ENCODE measurements at places on chromosomes 13 and 19.

- peak; percentile 69 for DNase-seq
Observed at GRCh38 chr13:27170516-27171243, 931 bp downstream of the USP12 start.

DNA sequence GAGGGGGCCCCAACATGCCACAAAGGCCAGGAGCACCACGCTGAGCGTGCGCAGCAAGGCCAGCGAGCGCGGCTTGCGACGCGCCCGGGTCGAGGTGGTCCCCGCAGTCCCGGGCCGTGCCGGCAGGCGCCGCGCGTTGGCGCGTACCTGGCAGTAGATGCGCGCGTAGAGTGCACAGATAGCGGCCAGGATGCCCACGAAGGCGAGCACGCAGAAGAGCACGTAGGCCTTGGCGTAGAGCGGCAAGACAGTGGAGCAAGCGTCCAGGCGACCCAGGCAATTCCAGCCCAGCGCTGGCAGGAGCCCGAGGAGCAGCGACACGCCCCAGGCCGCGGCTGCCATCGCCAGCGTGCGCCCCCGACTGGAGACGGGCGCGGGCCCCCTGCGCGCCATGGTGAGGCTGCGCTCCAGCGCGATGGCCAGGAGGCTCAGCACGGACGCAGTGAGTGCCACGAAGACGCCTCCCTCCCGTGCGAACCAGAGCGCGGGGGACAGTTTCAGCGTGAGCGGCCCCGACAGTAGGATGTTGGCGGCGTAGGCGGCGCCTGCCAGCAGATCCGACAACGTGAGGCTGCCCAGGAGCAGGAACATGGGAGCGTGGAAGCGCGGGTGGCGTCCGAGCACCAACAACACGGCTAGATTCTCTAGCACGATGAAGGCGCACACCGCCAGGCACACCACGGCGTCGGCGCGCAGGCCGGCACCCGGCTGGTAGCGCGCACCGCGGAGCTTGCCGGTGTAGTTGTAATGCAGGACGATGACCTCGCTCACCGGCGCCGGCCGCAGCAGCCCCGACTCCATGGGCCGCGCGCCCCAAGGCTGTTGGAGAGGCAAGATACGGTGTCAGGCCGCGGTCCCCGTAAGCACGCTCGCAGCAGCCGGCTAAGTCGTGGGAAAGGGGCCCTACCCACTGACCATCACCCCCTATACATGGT, 2.8 kb downstream of the S1PR5 start:
- DNase-seq, result peak; percentile 67

- DNase-seq, result no peak
Observed at GRCh38 chr13:44718467-44718866, 142.3 kb upstream of the TSC22D1 start.

DNA sequence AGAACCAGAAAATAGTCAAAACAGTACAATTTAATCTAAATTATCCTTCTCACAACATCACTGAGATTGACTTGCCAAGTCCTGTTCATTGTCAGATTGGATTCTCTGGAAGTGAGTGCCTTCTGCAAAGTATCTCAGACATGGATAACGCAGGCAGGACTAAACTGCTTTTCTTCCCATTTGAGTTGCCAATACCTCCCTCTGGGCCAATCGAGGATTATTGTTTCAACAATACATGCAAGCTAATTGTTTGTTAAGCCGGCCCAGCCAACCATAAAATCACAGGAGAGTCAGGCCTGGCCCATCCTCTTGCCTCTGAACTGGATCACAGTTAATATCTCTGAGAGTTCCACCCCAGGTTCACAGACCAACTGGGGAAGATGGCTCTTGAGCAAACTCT, 240.0 kb downstream of the ENOX1 start:
- no peak for DNase-seq

GRCh38 chr13:107788464-107789165, 426.7 kb downstream of the LIG4 start:
- no peak for DNase-seq

DNA sequence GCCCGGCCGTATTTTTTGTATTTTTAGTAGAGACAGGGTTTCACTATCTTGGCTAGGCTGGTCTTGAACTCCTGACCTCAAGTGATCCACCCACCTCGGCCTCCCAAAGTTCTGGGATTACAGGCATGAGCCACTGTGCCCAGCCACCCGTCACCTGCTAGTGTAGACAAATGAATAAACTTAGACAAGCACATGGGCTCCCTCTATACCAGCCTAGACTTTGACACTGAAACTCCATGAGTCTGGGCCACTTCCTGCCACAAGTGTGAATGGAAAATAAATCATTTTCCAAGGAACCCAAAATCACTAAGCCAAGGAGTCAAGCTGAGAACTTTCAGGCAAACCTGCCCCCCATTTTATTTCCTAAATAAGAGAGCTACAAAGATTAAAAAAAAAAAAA, 27.0 kb upstream of the TPT1 start:
- DNase-seq, result no peak

- DNase-seq, result no peak
Observed at GRCh38 chr19:18500799-18501198, 21.1 kb downstream of the ELL start.

GRCh38 chr13:26837997-26838396, 77.4 kb upstream of the GPR12 start:
- no peak for DNase-seq

- no peak for DNase-seq
Observed at GRCh38 chr13:30725326-30726085, 9.8 kb upstream of the ALOX5AP start.

DNA sequence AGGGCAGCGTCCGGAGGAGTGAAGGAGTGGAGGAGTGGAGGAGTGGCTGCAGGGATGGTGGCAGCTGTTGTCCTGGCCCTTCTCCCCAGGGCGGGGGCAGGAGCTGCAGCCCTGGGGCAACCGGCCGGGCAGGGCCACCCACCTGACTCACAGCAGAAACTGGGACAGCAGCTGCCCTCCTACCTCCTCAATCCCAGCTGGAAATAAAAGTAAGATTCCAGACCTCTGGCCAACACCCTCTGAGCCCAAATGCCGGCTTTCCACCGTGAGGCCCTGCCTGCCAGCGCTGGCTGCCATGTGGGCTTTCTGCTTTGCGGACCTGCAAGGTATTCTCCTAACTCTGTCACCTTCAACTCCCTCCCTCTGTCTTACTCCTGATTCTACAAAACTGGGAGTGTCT, 3.3 kb upstream of the CLPP start:
- DNase-seq, result no peak

- DNase-seq, result no peak
Observed at GRCh38 chr13:98975822-98976261, 2.0 kb downstream of the DOCK9 start.

DNA sequence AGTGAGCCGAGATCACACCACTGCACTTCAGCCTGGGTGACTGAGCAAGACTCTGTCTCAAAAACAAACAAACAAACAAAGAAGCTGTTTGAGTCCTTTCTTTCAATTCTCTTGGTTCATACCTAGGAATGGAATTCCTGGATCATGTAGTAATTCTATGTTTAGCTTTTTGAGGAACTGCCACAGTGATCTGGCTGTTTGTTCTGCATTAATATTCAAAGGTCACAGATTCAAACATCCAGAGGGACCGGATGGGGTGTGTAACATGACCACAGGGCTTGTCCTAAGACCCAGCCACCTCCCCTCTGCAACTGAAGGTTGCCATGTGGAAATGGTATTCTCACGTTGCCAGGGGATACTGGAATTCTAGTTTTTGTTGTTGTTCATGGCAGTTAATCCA, 10.2 kb downstream of the COLGALT1 start:
- DNase-seq, result no peak

DNA sequence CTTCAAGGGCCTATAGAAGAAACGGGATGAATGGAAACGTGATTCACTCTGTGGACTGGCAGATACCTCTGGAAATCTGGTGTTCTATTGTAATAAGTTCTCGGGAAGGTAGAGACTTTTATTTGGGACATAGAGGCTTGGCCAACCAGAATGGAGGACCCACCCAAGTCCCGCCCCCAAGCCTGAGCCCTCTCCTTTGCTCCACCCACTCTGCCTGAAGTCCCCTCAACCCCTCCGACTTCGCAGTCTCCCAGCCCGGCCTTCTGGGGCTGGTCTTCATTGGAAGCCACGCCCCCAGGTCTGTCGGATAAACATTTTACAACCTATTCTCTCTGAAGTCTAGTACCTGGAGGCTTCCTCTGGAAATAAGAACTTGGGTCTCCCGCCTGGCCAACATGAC, 16.9 kb downstream of the FBXL12 start:
- DNase-seq, result no peak

DNA sequence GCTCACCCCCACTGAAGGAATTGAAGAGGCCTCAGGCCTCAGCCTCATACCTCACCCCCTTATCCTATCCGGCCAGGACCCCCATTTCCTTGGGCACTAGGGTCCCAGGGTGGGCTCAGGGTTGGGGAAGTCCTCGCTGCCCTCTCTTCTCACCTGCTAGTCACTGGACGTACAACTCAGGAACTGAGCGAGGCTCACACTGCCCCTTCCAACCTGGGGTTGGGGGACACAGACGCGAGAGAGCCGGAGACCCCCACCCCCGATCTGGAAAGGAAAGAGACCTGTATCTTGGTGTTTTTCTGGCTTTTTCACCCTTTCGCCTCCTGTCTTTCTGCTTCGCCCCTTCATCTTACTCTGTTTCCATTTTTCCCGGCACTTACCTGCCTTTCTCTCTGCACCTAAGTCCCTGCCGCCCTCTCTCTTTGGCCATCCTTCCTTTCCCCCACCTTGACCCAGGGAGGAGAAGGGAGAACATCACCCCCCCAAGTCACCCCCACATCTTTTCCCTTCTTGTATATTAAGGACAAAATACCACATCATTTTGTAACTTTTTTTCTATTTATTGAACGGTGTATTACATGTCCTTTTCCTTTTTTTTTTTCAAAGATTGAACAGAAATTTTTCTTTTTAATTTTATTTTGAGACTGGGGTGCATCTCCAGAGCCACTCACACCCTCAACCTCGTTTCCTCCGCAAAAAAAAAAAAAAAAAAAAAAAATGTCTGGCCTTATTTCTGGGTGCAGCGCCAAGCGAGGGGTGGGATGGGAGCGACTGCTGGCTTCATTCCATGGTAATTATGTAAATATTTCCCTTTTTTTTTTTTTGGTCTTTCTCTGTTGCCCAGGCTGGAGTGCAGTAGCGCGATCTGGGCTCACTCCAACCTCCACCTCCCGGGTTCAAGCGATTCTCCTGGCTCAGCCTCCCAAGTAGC, 36.6 kb downstream of the ZSWIM4 start:
- no peak for DNase-seq

DNA sequence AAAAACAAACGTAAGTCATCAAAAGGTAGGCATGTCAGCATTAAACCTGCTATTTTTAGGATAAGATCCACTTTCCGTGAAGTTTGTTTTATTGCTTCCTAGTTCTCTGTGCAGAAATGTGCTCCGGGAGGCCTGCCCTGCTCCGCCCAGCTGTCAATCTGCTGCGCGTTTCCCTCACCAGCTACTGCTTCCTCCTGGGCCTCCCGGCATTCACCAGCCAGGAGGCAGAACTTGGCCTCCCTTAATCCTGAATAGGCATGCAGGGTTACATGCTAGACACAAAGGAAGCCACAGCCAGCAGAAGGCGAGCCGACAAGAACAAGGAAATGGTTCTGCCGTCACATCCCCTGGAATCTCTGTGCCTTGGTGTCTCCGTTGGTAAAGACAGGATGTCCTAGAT, 386.2 kb downstream of the IRS2 start:
- no peak for DNase-seq

DNA sequence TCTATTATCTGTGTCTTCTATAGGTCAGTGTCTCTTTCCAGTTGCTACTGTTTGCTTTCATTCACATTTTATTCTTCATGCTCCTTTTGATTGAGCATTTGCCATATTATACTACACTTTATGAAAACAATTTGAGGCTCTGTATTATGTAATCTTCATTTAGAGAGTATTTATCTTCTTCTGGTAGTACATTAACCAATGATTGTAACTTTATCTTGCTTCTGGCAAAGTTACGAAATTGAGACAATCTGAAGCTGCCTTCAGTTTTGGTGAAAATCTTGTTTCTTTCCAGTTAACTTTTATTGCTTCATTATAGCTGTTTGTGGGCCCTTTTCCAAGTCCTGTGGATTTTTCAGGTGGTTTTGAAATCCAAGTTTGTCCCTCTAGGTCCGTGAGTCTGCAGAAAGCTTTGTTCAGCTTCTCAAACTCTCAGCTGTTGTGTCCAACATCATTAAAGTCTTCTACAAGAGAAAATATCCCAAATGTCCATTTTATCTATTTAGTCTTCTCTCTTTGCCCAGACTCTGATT, 1255.4 kb upstream of the SPRY2 start:
- DNase-seq, result no peak

DNA sequence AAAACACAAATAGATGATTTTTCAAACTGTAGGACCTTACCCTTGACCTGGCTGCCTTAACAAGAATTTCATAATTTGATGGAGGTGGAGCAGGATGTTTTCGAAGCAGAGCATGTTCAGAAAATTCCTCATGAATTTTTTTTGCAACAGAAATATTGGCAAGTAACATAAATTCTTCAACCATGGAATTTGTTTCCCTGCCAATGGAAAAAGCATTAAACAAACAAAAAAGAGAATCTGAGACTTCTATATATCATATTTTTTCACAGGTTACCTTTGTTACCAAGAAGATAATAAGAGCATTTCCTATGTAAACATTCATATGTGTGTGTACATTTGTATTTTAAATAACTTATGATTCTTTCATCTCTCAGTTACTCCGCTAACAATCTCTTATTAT, 18.3 kb downstream of the DIS3 start:
- no peak for DNase-seq

DNA sequence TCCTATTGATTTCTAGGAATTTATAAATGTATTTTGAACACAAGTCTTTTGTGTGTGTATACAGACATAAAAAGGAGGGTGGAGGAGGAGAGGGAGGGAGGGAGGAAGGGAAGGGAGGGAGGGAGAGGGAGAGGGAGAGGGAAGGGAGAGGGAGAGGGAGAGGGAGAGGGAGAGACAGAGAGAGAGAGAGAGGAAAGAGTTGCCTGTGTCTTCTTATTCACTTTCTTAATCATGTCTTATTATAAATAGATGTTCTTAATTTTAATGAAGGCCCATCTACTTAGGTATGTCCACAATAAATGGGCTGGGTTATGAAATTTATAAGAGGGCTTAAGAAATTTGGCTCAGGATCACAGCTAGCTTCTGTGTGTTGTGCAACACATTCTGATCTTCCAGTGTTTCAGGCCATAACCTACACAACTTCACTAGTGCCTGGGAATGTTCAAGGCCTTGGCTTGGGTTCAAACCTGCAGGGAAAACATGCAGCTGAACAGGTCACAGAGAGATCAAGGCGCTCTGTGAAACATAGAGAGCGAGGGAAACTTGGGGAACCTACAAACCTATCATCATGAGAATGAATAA, 39.3 kb downstream of the ZNF45 start:
- no peak for DNase-seq

GRCh38 chr13:29165840-29166239, 345.7 kb downstream of the MTUS2 start:
- DNase-seq, result no peak

DNA sequence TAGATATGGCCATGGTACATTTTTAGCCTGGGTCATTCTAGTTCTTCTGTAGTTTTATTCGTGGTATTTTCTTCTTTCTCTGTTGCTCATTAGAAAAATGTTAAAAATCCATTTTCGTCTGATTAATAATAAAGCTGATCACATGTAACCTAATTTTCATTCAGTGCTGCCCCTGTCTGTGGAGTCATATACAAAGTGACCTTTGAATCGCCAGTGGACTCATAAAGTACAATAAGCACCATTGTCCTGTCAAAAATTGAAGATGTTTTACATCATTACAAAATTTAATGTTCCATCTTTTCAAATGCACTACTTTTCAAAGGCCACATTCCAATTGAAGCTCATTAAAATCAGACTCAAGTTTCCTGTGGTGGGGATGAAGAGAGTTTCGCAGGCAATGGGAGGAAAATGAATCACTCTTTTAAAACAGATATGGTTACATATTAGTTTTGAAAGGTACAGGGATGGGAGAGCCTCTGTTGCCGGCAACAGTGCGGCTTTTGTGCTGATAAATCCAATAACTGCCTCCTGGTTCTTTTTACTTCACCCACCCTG, 205.4 kb downstream of the ZNF536 start:
- DNase-seq, result no peak
